Stomach (tissue), 19 donors: ENCODE measurements at places on chromosomes 3 and 15.

DNA sequence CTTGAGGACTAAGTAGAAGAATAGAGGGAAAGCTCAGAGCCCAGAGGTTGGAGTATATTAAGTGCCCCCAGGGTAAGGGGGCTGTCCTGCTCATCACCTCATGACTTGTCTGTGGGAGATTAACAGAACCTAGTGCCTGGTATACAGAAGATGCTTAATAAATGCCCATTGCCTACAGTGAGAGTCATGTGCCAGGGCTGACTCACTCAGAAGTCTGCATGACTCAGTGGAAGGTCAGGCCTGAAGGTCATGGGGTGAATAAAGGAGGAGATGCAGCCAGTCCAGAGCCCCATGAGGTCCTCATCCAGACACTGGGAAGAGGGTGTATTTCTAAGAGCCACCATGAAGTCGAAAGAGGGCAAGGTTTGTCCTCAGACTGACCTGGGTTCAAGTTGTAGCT, 62.5 kb upstream of the TLE3 start:
- peaks cover 52% of the 10 kb centered on the region for H3K4me1 ChIP-seq
- no peak overlapping the region for H3K27ac ChIP-seq
- no peak overlapping the region for H3K4me3 ChIP-seq

- DNase-seq = no peak
- H3K4me1 ChIP-seq = no peaks in the 10 kb centered on the region
- H3K4me3 ChIP-seq = no peak overlapping the region
- H3K36me3 ChIP-seq = no peaks in the 10 kb centered on the region
- no peaks in the 10 kb centered on the region for H3K27me3 ChIP-seq
Observed at GRCh38 chr15:49059491-49059890, 13.2 kb upstream of the SECISBP2L start.

DNA sequence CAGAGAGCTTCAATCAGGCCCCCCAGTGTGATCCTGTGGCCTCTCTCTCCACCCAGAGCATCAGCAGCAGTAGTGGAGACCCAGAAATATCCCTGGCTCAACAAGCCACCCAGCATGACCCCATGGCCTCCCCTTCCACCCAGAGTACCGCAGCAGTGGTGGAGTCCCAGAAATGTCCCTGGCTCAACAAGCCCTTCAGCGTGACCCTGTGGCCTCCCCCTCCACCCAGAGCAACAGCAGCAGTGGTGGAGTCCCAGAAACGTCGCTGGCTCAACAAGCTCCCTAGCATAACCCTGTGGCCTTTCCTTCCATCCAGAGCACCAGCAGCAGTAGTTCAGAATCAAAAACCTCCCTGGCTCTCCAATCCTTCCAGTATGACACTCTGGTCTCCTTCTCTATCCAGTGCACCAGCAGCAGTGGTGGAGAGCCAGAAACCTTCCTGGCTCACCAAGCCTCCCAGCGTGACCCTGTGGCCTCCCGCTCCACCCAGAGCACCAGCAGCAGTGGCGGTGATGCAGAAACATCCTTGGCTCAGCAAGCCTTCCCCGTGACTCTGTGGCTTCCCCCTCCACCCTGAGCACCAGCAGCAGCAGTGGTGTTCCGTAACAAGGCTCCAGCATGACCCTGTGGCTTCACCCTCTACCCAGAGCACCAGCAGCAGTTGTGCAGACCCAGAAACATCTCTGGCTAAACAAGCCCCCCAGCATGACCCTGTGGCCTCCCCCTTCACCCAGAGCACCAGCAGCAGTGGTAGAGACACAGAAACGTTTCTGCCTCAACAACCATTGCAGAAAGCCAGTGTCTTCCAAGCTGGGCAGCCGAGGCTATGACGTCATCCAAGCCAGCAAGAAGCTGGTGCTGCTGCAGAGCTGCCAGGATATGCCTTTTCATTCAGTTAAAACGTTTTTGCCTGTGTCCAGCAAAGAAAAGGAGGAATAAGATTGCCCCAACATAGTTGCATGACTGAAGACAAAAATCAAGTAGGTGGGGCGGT, 61.3 kb upstream of the TAMM41 start:
- peaks cover 6% of the 10 kb centered on the region for H3K27me3 ChIP-seq
- no peak overlapping the region for H3K4me3 ChIP-seq
- no peaks in the 10 kb centered on the region for H3K4me1 ChIP-seq
- H3K27ac ChIP-seq = no peak overlapping the region
- no peak for DNase-seq
- H3K36me3 ChIP-seq = no peaks in the 10 kb centered on the region

DNA sequence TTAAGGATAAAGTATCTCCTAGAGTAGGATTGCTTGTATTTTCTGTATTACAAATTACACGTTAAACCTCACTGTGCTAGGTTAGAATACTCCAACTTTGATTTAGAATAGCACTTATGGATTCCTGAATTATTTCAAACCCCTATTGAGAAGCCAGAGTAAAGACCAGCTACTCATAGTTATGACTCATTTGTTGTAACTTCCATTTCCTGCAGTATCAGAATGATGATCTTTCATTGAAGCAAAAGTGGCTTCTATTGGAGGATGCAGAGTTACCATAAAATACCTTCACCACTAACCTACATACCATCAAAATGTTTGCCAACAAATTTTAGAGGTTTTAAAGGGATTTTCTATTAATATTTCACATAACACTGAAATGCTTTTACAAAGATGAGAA, 1322.7 kb upstream of the ALCAM start:
- no peak overlapping the region for H3K27ac ChIP-seq
- H3K27me3 ChIP-seq = no peaks in the 10 kb centered on the region
- no peaks in the 10 kb centered on the region for H3K36me3 ChIP-seq

GRCh38 chr3:141456301-141456625, 30.6 kb upstream of the RASA2 start:
- H3K36me3 ChIP-seq = no peaks in the 10 kb centered on the region
- no peaks in the 10 kb centered on the region for H3K27me3 ChIP-seq
- H3K27ac ChIP-seq = peak overlapping the region; percentile 77
- H3K4me3 ChIP-seq = no peak overlapping the region
- H3K4me1 ChIP-seq = peaks cover 37% of the 10 kb centered on the region
- no peak for DNase-seq

DNA sequence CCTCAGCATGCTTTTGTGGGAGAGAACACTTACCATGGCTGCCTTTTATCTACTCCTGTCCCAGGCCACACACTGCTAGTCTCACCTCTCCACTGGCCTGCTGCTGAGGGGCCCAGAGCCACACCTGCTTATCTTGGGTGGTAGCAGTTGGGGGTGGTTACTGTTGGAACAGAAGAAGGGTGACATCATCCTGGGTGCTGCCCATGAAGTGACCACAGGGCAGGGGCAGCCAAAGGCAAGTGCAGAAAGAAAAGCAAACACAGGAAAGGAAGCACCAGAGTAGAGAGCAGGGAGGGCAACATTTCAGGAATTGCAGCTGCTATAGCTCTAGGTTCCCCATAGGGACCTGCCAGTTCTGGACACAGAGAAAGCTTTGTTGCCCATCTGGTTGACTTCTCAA, 345.2 kb downstream of the VPS13C start:
- no peak overlapping the region for H3K27ac ChIP-seq
- H3K4me3 ChIP-seq = no peak overlapping the region
- peak; percentile 84 for DNase-seq
- no peaks in the 10 kb centered on the region for H3K27me3 ChIP-seq
- no peaks in the 10 kb centered on the region for H3K36me3 ChIP-seq

GRCh38 chr3:31968927-31969418, 12.1 kb downstream of the OSBPL10 start:
- H3K36me3 ChIP-seq = no peaks in the 10 kb centered on the region

DNA sequence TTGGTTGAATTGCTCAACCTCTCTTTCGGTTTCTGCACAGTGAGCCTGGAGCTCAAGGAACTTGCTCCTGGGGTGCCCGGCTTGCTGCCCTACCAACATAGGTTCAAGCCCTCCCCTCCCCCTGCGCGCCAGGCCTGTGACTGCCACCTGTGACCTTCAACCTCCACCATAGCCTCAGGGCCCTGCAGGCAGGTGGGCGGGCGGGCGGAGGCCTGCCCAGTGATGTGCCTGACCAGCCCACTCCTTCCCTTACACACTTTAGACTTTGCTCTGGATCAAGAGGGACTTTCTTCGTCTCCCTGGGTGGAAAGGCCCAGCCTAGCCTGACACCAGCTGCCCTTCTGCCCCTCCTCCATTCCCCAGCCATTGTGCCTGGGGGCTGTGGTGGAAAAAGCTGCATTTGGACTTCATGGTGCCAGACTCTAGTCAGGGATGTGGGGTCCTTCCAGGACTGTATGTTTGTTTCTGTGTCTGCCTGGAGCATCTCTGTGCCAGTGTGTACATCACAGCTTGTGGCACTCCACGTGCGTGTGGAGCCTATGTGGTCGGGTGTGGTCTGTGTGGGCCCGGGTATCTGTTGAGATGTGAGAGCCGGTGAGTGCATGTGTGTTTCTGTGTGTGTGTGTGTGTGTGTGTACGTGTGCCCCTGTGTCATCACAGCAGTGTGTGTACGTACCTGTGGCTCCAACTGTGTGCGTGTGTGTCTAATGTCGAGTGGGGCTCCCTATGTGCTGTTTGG, 9.5 kb downstream of the PRKCD start:
- DNase-seq = no peak
- no peaks in the 10 kb centered on the region for H3K27me3 ChIP-seq
- peaks cover 43% of the 10 kb centered on the region for H3K36me3 ChIP-seq
- no peak overlapping the region for H3K4me3 ChIP-seq

- no peak for DNase-seq
- H3K4me3 ChIP-seq = no peak overlapping the region
- H3K27me3 ChIP-seq = no peaks in the 10 kb centered on the region
- H3K4me1 ChIP-seq = no peaks in the 10 kb centered on the region
- peaks cover 26% of the 10 kb centered on the region for H3K36me3 ChIP-seq
Observed at GRCh38 chr15:70907784-70908471, 15.3 kb downstream of the LRRC49 start.

- no peaks in the 10 kb centered on the region for H3K36me3 ChIP-seq
- no peak for DNase-seq
- H3K27ac ChIP-seq = peak overlapping the region; percentile 55
- H3K4me3 ChIP-seq = no peak overlapping the region
Observed at GRCh38 chr15:78083186-78083585, 5.7 kb upstream of the TBC1D2B start.

- H3K27me3 ChIP-seq = peaks cover 29% of the 10 kb centered on the region
- no peak overlapping the region for H3K27ac ChIP-seq
- peaks cover 5% of the 10 kb centered on the region for H3K4me1 ChIP-seq
- no peaks in the 10 kb centered on the region for H3K36me3 ChIP-seq
- DNase-seq = no peak
Observed at GRCh38 chr15:74828835-74829234, 2.4 kb downstream of the CPLX3 start.

DNA sequence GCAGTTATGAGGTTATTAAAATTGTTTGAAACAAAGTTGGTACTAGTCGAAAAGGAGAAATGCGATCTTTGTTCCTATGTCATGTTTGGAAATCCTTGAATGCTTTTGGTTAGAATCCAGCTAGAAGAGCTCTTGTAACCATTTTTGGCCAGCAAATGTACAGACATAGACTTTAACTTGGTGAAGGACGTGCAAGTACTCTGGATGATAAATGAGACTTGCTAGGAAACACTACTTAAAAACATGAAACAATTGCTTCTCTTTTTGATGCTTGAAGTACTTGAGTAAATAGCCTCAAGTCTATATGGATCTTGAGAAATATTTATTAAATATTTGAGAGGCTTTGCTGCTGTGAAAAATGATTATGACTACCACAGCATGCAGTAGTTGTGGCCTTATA, 95.8 kb downstream of the CADM2 start:
- no peak overlapping the region for H3K4me3 ChIP-seq
- no peak overlapping the region for H3K27ac ChIP-seq
- no peaks in the 10 kb centered on the region for H3K36me3 ChIP-seq

DNA sequence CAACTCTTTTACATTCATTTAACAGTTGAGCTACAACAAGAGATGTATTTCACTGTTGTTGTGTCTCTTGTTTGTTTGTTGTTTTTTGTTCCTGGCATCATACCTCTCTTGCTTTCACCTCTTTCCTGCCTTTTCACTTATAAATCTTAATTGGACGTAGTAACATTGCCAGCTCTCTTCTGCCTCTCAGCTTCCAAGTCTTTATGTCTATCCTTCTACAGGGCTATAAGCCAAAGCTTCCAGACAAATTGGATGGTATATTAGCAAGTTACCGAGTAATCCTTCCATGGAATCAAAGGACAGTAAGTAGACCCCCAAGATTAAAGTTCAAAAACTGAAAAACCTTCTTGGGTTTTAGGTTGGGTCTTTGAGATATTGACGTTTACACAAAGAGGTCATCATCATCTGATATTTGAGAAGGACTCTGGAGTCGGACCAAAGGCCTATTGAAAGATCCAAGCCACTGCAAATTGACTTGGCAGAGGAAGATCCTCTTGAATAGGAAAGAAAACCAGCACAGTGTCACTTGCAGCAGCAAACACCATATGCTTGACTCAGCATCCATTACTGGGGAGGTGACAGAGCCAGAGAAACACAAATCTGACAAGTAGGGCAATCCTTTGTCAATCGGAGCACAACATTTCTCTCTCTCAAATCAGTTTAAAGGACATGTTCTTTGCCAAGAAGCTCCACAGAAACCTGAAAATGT, 648.5 kb upstream of the NR2F2 start:
- peaks cover 2% of the 10 kb centered on the region for H3K4me1 ChIP-seq
- H3K27ac ChIP-seq = no peak overlapping the region
- no peak for DNase-seq
- no peak overlapping the region for H3K4me3 ChIP-seq
- no peaks in the 10 kb centered on the region for H3K36me3 ChIP-seq

- no peak for DNase-seq
- no peak overlapping the region for H3K27ac ChIP-seq
- peak overlapping the region; percentile 63 for H3K4me3 ChIP-seq
- H3K36me3 ChIP-seq = no peaks in the 10 kb centered on the region
Observed at GRCh38 chr15:76343313-76343996, 6.9 kb downstream of the ISL2 start.

GRCh38 chr3:9401986-9402385, 4.6 kb downstream of the SETD5 start:
- no peak for DNase-seq
- H3K36me3 ChIP-seq = no peaks in the 10 kb centered on the region
- no peaks in the 10 kb centered on the region for H3K27me3 ChIP-seq
- peaks cover 83% of the 10 kb centered on the region for H3K4me1 ChIP-seq
